Heart right ventricle (tissue), 16 donors: ENCODE measurements at places on chromosomes 2 and 18. TPM values are rescaled to one million over a fixed set of nuclear protein-coding genes. Genes with fewer than 3 reads are reported as not detected.
A peak's percentile ranks its signal among the peaks of the same experiment; 100 is the strongest.

The ALLC gene
- total RNA-seq = not detected

The C1GALT1C1L gene
- total RNA-seq = 2.2 TPM

The ABCB11 gene
- 0.06 TPM for total RNA-seq

The NT5DC4 gene
- total RNA-seq = not detected

The ORC2 gene
- 30.2 TPM for total RNA-seq

The SH3RF3 gene
- total RNA-seq = 7.2 TPM

The ZC3H15 gene
- 26.8 TPM for total RNA-seq

The KCNK3 gene
- 0.19 TPM for total RNA-seq

The SLC19A3 gene
- 1.8 TPM for total RNA-seq

- no peak for DNase-seq
Measured at GRCh38 chr2:1246239-1246638, 167.0 kb upstream of the TPO start.

DNA sequence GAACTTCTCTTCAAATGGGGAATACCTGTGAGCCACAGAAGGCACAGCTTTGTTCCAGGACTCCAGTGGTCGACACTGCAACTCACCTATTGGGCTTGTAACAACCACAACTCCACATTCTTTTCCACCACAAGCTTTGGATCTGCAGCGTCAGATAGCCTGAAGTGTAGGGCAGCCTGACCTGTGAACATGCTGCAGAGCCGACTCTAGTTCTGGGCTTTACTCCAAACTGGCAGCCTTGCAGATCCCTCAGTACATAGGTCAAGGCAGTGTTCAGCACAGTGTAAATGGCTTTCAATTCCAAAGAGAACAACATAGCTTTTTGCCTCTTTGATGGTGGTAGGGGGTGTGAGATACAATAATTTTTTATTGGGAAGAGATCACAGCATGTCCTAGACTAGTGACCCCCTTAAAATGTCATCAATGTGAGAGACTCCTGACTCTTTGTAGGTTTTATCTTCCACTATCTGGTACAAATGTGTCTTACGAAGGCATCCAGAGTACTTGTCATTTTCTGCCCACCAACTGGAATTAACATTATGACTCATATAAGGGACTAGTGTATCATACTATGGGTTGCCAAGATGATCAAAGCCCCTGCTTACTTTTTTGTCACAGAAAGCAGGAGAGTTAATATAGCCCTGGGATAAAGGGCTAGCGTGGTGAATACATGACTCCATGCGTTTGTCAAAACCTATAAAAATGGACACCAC, 149.8 kb downstream of the COPS8 start:
- peak; percentile 25 for DNase-seq

GRCh38 chr2:28488858-28489575, 6.8 kb upstream of the PLB1 start:
- no peak for DNase-seq

GRCh38 chr18:56294484-56295183, 343.8 kb downstream of the TXNL1 start:
- no peak for DNase-seq

DNA sequence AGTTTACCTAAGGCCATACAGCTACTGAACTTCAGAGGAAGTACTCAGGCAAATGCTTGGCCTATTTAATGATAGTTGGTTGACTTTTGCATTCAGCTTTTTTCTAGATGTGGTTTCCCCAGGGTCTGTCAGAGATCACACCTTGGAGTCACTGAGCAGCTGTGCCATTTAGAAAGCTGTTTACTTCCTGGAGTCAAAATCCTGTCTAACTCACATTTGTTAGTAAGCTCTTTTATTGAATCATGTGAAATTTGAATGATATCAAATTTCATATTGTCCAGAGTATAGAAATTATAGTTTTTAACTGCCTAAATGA, 7.6 kb upstream of the TRIB2 start:
- no peak for DNase-seq

DNA sequence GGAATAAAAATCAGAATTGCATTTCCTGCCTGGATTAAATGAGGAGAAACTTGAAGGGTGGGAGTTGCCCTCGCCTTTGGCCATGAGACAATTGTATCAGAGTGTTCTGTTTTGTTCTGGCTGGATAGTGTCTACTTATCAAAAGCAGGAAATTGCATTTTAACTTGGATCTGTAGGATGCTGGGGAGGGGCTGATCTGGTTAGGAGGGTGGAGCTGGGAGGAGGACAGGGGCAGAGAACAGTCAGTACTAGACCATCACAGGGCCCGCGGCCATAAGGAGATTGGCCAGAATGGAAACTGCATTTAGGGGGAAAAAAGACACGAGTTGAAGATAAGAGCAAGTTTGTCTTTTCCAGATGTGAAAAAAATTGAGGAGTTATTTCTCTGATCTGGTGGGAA, 199.1 kb upstream of the POU3F3 start:
- DNase-seq = peak; percentile 34

DNA sequence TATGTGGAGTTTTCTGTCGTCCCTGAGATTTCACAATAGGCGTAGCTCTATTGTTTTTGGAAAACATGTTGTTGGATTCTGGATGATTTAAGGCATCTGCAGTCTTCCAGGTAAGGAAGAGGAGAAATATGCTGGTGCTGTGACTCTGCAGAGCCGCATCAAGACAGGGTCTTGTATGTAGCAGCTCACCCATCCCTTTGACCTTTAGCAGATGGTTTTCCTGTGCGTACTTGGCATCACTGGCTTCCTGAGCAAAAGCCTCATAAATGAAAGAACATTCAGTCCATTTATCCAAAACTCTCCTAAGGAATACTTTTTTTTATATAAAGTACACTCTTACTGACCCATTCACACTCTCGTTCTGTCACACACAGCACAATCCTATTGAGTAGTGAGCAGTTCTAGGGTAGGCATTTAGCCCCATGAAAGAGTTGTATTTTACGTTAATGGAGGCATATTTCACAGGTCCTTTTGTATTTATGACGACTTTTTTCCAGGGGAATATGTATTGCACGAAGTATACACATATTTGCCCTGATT, 443.9 kb downstream of the STK39 start:
- DNase-seq = no peak

- no peak for DNase-seq
Measured at GRCh38 chr2:25590921-25591505, 82.4 kb downstream of the DTNB start.

GRCh38 chr18:32317651-32318050, 127.8 kb downstream of the MEP1B start:
- no peak for DNase-seq

DNA sequence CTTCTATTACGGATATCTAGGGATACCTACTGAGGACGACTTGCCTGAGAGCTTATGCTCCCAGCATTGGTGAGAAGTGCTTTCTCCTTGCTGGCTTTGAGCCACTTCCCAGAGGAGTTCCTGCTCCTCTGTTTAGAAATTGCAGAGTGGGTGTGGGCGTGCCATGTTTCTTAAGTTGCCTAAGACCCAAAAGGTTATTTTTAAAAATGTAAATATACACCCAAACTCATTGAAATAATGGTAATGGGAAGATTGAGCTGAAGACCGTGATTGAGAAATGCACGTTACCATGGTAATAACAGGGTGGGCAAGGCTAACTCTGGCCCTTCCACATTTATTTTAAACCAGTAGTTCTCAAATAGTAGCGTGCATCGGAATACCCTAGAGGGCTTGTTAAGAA, 17.2 kb upstream of the TMEM200C start:
- DNase-seq = no peak

DNA sequence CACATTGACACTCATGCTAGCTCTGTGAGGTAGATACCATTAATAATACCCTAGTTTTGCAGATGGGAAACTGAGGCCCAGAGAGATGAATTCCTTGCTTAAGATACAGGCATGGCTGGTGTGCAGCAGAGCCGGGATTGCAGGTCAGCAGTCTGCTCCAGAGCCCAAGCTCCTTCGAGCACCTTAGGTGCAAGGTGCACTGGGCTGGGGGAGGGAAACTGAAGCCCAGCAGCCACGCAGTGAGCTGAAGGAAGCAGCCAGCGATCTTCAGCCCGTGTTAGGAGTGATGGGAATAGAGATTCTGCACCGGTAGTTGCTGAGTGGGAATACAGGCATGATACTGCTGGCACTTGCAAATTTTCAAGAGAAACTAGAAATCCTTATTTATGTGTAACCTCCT, 50.6 kb downstream of the TANC1 start:
- no peak for DNase-seq
